Osteocyte (in vitro differentiated cells): ENCODE measurements at places on chromosomes 3 and 15. TPM values are rescaled to one million over a fixed set of nuclear protein-coding genes. Genes with fewer than 3 reads are reported as not detected.

The MORC1 gene
- total RNA-seq = not detected in 2 replicates

The ZNF860 gene
- total RNA-seq = 0.55 and 1.3 TPM in 2 replicates

The SPATA12 gene
- total RNA-seq = not detected in 2 replicates

The IGSF11 gene
- total RNA-seq = not detected in 2 replicates

The LRRIQ4 gene
- not detected in 2 replicates for total RNA-seq

The DPPA2 gene
- total RNA-seq = not detected in 2 replicates

The SMAD6 gene
- 14.6 and 17.5 TPM in 2 replicates for total RNA-seq

The PLD1 gene
- 13.9 and 15.2 TPM in 2 replicates for total RNA-seq

The LRRC2 gene
- 1.2 and 1.5 TPM in 2 replicates for total RNA-seq

The TMEM115 gene
- total RNA-seq = 63.2 and 69.0 TPM in 2 replicates

The NDN gene
- 27.8 and 29.7 TPM in 2 replicates for total RNA-seq

The IL16 gene
- total RNA-seq = not detected in 2 replicates

The FAM240A gene
- total RNA-seq = not detected in 2 replicates

GRCh38 chr3:30040126-30040525 is 566.3 kb upstream of the TGFBR2 start:
- no peaks in the 10 kb centered on the region for H3K4me1 ChIP-seq
- no peak overlapping the region for H3K4me3 ChIP-seq
- H3K27ac ChIP-seq = no peak overlapping the region

DNA sequence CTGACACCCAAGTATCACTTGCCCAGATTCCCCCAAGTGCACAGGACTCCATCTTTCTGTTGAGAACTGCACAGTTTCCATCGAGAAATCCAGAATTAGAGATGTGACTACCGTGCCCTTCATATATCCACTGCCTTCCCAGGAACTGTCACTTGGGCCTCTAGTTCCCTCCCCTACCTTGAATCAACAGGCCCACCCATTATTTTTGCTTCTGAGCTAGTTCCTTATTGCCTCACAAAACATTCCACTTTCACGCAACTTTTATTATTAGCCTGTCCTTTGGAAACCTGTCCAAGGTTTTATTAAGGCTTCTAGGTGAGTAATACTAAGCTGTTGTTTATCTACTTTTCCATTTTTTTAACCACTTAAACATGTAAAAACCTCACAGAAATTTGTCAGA is 17.1 kb upstream of the SLC30A4 start:
- H3K27ac ChIP-seq = no peak overlapping the region
- H3K27me3 ChIP-seq = no peaks in the 10 kb centered on the region
- no peaks in the 10 kb centered on the region for H3K4me1 ChIP-seq
- DNase-seq = no peak
- no peaks in the 10 kb centered on the region for H3K36me3 ChIP-seq

DNA sequence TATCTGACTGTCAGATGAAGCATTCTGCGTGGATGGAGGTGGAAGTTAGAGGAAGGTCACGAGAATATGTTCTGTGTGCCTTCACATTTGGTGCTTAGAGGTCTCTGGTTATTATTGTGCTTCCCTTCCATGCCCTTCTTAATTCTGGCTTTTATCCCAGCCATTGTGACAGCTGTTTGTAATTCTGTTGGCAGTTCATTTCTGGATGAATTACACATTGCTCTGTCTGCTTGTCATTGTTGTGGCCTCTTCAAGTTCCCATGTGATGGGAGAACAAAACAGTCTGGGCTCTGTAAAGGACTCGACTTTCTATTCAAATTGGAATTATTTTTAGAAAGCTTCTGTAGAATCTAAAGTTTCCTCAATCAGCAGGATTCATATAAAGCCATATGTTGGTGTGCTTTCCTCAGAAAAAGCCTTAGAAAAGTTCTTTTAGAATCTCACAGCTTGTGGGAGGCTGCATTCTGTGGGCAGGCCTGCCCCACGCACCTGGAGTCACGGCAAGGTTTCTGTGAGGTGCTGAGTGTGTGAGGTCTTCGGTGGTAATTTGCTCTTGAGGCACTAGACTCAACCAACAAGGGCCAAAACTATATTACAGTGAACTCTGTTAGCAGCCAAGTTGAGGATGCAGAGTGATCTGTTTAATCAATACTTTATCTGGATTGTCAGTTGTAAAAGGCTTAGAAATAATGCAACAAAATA is 397.4 kb upstream of the AZI2 start:
- no peaks in the 10 kb centered on the region for H3K27me3 ChIP-seq
- no peak overlapping the region for H3K4me3 ChIP-seq
- no peak for DNase-seq
- peaks cover 7% of the 10 kb centered on the region for H3K4me1 ChIP-seq

DNA sequence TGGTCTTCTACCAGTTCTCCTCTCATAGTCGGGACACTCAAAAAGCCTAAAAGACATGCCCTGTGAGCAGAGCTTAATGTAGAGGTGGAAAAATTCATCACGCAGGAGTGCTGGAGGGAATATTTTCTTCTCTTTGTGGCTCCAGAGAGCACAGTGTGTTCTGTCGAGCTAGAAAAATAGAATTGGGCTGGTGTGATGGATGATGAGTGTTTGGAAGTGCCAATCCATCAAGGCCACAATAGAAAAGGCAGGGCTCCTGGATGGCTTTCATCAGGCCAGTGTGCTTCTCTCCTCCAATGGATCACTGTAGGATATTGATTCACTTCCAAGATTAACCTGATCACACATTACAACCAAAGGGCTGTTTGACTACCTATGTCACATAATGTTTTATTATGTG is 65.7 kb downstream of the CD47 start:
- peaks cover 10% of the 10 kb centered on the region for H3K4me1 ChIP-seq
- no peak overlapping the region for H3K27ac ChIP-seq

DNA sequence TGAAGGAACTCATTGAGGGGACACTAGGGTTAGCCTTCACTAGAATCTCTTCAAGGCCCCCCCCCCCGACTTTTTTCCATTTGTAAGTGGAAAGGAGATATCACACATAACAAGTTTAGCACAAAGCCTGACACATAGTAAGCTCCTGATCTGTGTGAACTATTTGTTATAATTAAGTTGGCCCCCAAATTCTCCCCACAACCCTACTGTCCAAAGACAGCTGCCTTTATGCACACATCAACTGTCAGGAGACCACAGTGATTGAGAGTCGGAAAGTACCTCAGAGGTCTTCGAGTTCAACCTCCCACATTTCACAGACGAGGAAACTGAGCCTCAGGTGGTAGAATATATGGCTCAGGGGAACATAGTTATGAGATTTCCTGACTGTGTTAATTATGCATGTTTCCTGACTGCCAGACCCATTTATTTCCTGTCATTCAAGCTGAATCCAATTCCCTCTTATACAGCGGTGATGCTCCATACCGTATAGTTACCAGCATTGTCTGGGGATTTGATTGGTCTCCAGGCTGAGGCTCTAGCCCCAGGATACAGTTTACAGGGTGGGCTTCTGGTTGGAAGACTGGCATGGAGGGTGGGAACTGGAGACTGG is 227.4 kb upstream of the CMC1 start:
- H3K27me3 ChIP-seq = no peaks in the 10 kb centered on the region
- H3K4me1 ChIP-seq = no peaks in the 10 kb centered on the region
- no peaks in the 10 kb centered on the region for H3K36me3 ChIP-seq
- H3K27ac ChIP-seq = no peak overlapping the region
- DNase-seq = no peak
- no peak overlapping the region for H3K4me3 ChIP-seq

- peaks cover 3% of the 10 kb centered on the region for H3K27me3 ChIP-seq
- H3K4me3 ChIP-seq = no peak overlapping the region
- peaks cover 6% of the 10 kb centered on the region for H3K4me1 ChIP-seq
- no peak for DNase-seq
- no peaks in the 10 kb centered on the region for H3K36me3 ChIP-seq
- H3K27ac ChIP-seq = no peak overlapping the region
Observed at GRCh38 chr15:74400915-74401757, 32.6 kb downstream of the SEMA7A start.

DNA sequence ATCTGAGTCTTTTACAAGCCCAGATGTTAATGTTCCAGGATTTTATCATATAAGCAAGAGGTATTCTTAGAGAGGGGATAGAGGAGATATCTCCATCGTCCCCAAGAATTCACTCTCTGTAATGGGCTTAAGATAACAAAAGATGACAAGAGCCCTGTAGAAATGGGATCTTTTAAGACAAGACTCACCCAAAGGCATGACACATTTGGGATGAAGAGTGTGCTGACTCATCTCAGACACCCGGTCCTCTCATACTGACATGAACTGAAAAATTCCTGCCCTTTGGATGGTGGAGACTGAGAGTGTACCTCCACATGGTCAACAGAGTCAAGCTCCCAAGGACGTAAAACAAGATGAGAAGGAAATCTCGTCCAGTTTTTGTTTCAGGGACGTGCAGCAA is 11.0 kb downstream of the LEKR1 start:
- no peaks in the 10 kb centered on the region for H3K36me3 ChIP-seq
- DNase-seq = no peak
- no peak overlapping the region for H3K4me3 ChIP-seq
- H3K4me1 ChIP-seq = peaks cover 5% of the 10 kb centered on the region

DNA sequence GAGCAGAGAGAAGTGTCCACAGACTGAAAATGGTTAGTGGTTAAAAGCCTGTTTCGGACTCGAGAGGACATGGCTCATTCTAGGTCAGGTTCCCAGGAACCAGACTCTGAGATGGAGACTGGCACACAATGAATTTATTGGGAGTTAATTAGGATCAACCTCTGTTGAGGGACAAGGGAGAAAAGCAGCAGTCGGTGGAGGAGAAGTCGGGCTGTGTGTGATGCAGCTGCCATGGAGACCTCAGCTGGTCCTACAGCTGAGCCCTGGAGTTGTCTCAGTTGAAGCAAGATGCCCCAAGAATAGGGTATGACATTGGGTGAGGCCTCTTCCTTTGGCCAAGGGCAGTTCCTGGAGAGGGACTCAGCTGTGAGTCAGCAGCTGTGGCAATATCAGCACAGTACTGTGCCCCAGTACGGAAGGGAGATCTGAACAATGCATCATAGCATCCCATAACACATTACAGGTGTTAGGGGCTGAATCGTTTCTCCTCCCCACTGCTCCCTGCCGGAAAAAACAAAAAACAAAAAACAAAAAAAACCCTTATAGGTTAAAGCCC is 105.4 kb downstream of the ABHD5 start:
- H3K4me1 ChIP-seq = no peaks in the 10 kb centered on the region
- H3K27ac ChIP-seq = no peak overlapping the region
- peaks cover 35% of the 10 kb centered on the region for H3K27me3 ChIP-seq
- no peak overlapping the region for H3K4me3 ChIP-seq

DNA sequence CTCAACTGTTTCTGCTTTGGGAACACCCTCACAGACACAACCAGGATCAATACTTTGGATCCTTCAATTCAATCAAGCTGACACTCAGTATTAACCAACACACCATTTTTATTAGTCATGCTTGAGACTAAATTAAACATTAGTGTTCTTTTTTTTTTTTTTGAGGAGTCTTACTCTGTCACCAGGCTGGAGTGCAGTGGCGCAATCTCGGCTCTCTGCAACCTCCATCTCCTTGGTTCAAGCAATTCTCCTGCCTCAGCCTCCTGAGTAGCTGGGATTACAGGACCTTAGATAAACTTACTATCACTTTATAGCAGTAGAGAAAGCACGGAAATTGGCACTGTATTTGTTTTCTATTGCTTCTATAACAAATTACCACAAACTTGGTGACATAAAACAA is 2.0 kb upstream of the RAB11A start:
- no peak overlapping the region for H3K27ac ChIP-seq
- H3K4me1 ChIP-seq = peaks cover 10% of the 10 kb centered on the region
- no peaks in the 10 kb centered on the region for H3K27me3 ChIP-seq

DNA sequence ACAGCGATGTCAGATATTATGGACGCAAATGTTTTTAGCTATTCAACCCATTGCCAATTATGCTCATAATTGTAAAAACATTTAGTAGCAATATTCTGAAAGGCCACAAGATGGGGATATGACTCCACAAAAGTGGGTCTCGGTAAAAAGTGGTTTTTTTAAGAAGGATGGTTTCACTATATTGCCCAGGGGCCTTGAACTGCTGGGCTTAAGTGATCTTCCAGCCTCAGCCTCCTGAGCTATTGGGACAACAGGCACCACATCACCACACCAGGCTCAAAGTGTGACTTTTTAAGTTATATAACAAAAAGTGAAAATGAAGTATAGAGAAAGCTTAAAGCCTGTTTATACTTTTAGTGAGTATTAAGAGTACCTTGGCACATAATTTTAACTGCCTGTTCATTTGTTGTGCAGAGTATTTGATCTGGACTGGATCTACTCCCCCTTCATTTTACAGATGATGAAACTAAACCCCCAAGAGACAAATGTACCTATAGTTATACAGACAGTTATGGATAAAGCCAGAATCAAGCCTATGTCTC is 9.4 kb downstream of the NAA50 start:
- DNase-seq = no peak
- no peaks in the 10 kb centered on the region for H3K27me3 ChIP-seq
- peak overlapping the region; percentile 69 for H3K27ac ChIP-seq
- H3K36me3 ChIP-seq = peaks cover 3% of the 10 kb centered on the region
- no peak overlapping the region for H3K4me3 ChIP-seq

- H3K27ac ChIP-seq = peak overlapping the region; percentile 12
- no peak for DNase-seq
- peaks cover 69% of the 10 kb centered on the region for H3K36me3 ChIP-seq
- no peak overlapping the region for H3K4me3 ChIP-seq
- H3K27me3 ChIP-seq = no peaks in the 10 kb centered on the region
Observed at GRCh38 chr3:111923095-111923771, 55.6 kb upstream of the ABHD10 start.

DNA sequence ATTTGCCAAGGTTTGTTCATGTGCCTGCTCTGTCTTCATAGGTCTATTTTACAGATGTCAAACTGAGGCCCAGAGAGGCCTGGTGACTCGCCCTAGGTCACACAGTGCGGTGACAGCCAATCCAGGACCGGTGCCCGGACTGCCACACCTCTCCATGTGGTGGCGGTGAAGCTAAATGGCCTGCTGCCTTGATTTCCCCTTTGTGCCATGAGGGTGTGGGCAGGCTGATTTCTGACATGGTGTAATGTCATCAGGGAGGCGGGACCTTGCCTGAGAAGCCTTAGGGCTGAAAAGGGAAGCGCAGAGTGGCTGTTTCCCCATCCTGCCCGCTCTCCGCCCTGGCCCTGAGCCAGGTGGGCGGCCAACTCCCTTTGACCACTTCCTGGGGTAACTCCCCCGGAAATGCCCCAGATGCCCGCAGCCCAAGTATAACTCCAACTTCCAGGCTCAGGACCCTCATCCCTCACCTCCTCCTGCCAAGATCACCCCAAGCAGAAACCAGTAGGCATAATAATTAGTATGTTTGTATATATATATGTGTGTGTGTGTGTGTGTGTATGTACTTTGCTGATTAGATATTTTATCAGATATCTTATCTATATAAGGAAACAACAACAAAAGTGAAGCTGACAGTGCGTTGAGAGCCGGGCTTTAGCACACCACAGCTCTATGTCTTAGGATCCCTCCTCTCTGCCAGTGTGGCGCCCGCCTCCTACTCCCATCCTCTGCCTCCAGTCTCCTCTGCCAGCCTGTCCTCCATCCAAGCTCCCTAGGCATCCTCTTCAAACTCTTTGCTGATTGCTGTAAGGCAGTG is 63.9 kb downstream of the IQSEC1 start:
- DNase-seq = no peak
- H3K4me3 ChIP-seq = no peak overlapping the region
- no peaks in the 10 kb centered on the region for H3K36me3 ChIP-seq
- no peak overlapping the region for H3K27ac ChIP-seq

GRCh38 chr3:158403013-158403412 is 168.0 kb upstream of the MLF1 start:
- no peak overlapping the region for H3K4me3 ChIP-seq
- H3K27me3 ChIP-seq = no peaks in the 10 kb centered on the region
- H3K36me3 ChIP-seq = no peaks in the 10 kb centered on the region

GRCh38 chr3:162597226-162597625 is 1100.6 kb downstream of the OTOL1 start:
- H3K36me3 ChIP-seq = no peaks in the 10 kb centered on the region
- no peaks in the 10 kb centered on the region for H3K27me3 ChIP-seq
- H3K4me3 ChIP-seq = no peak overlapping the region
- no peak for DNase-seq
